ENCODE measurements at places on chromosomes 4 and X. TPM values are rescaled to one million over a fixed set of nuclear protein-coding genes. Genes with fewer than 3 reads are reported as not detected.

EDA gene
- 4.3 TPM for total RNA-seq

BEND2 gene
- not detected for total RNA-seq

LNX1 gene
- total RNA-seq, result 0.46 TPM

NKAP gene
- 17.7 TPM for total RNA-seq
